ENCODE measurements at places on chromosomes 13 and 19.

- DNase-seq = no peak
Measured at GRCh38 chr13:29810898-29811297, 39.5 kb downstream of the UBL3 start.

GRCh38 chr19:42989851-42990250, 36.4 kb downstream of the PSG11 start:
- no peak for DNase-seq

GRCh38 chr19:28960986-28961705, 251.8 kb downstream of the UQCRFS1 start:
- DNase-seq = no peak

- no peak for DNase-seq
Measured at GRCh38 chr13:113627136-113627535, 30.9 kb downstream of the ATP4B start.

- DNase-seq = no peak
Measured at GRCh38 chr13:73913751-73914518, 220.3 kb downstream of the KLF12 start.

- no peak for DNase-seq
Measured at GRCh38 chr19:1220477-1220930, 14.9 kb downstream of the STK11 start.

GRCh38 chr19:4094291-4094690, 27.6 kb upstream of the ZBTB7A start:
- no peak for DNase-seq

GRCh38 chr13:77329911-77330584, 3.2 kb upstream of the MYCBP2 start:
- no peak for DNase-seq

DNA sequence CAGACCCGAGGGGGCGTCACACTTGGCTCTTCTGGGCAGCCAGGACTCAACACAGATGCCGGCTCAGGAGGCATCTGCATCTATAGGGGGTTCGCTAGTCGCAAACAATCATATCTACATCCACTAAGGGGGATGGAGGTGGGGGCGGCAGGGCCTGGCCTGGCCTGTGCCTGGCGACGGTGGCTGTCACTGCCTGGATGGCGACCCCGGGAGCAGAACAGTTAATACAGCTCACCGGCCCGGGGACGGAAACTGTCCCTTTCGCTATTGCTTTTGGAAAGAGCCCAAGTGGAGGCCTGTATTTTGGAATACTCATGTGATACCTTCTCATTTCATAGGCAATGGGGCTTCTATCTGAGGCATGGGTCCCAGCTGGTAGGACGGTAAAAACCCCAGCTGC, 17.7 kb downstream of the SGTA start:
- no peak for DNase-seq
